ENCODE measurements at places on chromosomes 2 and 18. TPM values are rescaled to one million over a fixed set of nuclear protein-coding genes. Genes with fewer than 3 reads are reported as not detected.
A peak's percentile ranks its signal among the peaks of the same experiment; 100 is the strongest.

GRCh38 chr18:48832938-48833700 is 117.6 kb downstream of the SMAD7 start:
- DNase-seq: peak; percentile 30

GRCh38 chr2:197037863-197038398 is 111.4 kb upstream of the PGAP1 start:
- no peak for DNase-seq

DNA sequence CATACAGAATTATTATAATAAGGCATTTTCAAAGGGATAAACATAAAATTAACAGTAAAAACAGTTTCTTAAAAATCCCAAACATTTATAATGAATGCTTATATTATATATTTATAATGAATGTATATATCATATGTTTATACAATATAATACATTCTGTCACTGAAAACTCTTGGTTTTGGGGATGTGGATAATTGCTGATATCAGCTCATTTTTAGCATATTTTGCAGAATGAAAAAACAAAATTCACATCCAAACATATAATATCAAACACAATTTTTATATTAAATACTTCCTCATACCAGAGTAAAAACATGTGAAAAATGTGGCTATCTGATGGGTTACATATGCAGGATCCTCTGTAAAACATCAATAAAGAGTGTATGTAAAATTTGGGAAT is 202.7 kb upstream of the KLHL14 start:
- DNase-seq: no peak

DNA sequence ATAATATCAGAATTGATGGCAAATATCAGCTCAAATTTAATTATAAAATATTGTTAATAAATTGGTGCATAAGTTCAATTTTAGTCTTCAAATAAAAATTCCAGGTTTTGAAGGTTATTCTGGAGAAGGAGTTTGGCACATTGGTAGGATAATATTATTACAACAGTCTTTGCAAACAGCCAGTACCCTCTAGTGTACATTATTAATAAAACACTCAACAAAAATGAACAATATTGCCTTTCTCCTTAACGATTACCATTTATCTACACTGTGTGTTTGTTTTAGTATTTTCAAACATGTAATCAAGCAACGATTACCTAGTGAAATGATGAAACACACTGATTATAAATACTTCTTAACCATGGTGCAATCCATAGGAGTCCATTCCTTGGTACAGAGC is 334.0 kb upstream of the FSIP2 start:
- no peak for DNase-seq

DNA sequence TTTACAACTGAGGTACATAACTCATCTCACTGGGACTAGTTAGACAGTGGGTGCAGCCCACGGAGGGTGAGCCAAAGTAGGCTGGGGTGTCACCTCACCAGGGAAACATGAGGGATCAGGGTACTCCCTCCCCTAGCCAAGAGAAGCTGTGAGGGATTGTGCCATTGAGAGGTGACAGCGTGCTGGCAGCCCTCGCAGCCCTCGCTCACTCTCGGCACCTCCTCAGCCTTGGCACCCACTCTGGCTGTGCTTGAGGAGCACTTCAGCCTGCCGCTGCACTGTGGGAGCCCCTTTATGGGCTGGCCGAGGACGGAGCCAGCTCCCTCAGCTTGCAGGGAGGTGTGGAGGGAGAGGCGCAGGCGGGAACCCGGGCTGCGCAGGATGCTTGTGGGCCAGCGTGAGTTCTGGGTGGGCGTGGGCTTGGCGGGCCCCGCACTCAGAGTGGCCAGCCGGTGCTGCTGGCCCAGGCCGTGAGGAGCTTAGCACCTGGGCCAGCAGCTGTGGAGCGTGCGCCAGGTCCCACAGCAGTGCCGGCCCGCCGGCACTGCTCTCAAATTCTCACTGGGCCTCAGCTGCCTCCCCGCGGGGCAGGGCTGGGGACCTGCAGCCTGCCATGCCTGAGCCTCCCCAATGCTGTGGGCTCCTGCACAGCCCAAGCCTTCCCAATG is 44.5 kb upstream of the FAM110C start:
- no peak for DNase-seq

GRCh38 chr18:9762526-9762925 is 54.4 kb downstream of the RAB31 start:
- DNase-seq: no peak

GRCh38 chr2:205531072-205531471 is 151.2 kb upstream of the NRP2 start:
- no peak for DNase-seq

- no peak for DNase-seq
Measured at GRCh38 chr18:23934252-23934651, 80.3 kb upstream of the TTC39C start.

GRCh38 chr18:61261870-61262269 is 71.4 kb upstream of the CDH20 start:
- no peak for DNase-seq

DCAF17 gene
- total RNA-seq: 30.5 TPM

PLCD4 gene
- total RNA-seq: 10.8 TPM

ST8SIA5 gene
- total RNA-seq: 72.9 TPM

SLC23A3 gene
- total RNA-seq: 0.48 TPM

TNFRSF11A gene
- 6.7 TPM for total RNA-seq

ARHGEF4 gene
- 262 TPM for total RNA-seq

SOX11 gene
- total RNA-seq: 1.3 TPM

ARHGAP25 gene
- total RNA-seq: 13.3 TPM

MOB4 gene
- 28.4 TPM for total RNA-seq

GKN2 gene
- not detected for total RNA-seq

Measured in dorsolateral prefrontal cortex (tissue), 122 donors.